ENCODE measurements at places on chromosomes 1 and 21.

DNA sequence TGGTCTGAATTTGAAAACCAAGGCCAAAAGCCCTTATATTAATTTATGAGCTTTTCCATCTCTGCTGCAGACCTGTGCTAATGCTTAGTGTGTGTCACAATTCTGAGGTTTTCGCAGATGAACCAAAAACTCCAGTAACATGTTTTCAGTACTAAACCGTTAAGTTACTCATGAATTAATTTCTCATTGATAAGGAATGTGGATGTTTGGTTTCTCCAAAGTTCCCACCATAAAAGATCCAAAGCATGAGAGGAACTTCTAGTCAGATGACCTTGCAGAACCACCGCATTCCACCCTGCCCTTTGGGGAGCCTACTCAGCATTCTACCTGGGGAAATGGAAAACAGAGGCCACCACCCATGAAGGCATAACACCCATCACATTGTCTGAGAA is 7.5 kb upstream of the LEPR start:
- DNase-seq: no peak

GRCh38 chr1:111212634-111213335 is 12.3 kb upstream of the DENND2D start:
- DNase-seq: no peak

- DNase-seq: no peak
These were observed 20.6 kb downstream of the RERE start for GRCh38 chr1:8796812-8797211.

- no peak for DNase-seq
These were observed 90.1 kb downstream of the PTPN14 start for GRCh38 chr1:214461305-214461704.

- DNase-seq: no peak
These were observed 72.8 kb downstream of the ETS2 start for GRCh38 chr21:38878379-38879179.

DNA sequence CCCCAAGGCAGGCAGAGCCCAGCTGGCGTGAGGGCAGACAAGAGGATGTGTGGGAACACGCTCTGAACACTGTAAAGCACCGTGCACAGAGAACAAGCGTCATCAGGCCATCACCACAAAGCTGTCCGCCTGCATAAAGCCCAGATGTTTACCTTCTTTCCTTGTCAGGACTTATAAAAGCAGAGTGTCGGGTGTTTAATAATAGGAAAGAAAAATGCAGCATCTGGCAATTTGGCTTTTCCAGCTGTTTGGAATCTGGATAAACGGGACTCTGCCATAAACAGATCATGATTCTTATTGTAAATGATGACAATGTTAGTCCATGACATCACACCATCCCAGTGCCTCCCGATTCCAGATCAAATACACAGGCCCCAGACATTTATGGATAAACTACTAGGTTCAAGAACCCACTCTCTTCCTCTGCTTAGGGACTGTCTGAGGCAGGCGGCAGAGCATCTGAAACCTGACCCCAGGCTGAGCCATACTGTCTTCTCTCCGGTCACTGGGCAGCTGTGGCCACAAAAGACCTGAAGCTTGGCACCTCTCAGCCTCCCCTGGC is 4.2 kb downstream of the GLIS1 start:
- no peak for DNase-seq

DNA sequence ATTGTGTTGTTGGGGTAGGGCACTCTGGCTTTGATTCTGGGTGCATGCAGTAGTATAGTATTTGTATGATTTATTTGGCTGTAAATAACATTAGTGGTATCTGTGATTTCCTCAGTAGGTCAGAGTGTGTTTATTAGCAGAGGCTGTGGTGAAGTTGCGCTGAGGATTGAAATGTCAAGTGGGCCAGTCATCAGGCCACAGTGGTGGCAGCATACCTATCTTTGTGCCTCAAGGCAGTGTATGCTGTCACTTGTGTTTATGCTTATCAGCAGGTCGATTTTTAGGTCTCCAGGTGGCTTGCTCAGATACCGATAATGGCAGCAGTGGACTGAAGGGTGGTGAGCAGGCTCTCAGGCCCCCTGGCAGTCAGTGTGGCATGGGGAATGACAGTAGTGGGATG is 11.3 kb downstream of the LY9 start:
- DNase-seq: no peak

GRCh38 chr1:185409345-185409744 is 92.3 kb upstream of the IVNS1ABP start:
- DNase-seq: no peak

DNA sequence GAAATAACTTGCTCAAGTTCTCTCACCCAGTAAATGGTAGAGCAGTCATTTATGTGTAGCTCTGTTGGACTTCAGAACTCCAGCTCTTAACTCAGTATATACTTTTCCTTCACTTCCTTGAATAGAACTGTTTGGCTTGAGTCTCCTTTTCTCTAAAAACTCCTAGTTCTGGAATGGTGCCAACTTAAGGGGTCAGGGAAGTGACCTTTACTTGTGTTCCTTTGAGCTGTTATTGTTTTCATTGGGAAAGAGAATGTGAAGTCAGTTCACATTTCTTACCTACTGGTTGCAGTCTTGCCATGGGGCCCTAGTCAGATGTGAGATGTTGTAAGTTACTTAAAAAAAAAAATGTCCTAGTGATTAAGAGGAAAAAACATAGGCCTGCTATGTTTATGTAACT is 77.0 kb upstream of the MACF1 start:
- no peak for DNase-seq

DNA sequence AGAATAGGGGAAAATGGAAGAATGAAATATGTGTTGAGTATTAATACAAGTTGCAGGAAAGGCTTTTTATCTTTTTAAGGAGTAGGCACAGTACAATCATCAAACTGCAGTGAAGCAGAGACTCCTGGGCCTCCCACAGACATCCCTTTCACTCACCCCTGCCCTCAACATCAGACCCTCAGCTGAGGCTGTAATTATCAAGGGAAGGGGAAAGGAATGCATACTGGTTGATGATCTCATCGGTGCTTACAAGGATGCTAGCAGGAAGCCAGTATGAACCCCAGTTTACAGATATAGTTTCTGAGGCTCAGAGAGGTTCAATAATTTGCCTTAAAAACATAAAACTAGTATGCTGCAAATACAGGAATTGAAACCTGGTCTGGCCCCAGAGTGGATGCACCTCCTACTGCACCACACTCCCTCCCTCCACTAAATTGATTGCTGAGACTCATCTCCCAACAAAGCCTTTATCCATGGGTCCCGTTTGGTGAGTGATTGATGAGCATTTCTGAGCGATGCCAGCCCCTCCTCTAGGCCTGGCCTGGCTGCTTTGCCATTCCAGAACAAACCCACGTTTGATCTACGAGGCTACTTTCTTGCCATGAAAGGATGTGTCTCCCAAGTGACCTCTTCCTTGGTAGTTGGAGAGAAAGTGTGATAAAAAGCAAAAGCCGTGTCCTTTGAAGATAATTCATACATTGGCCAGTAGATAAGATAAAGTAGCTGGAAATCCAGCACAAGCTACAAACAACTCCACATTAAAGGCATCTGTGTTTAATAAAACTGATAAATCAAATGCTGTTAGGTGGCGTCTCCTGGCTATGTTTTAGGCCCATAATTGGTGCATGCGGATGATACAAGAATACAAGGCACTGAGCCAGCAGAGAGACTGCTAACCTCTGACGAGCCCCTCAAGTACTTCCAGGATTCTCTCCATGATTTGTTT is 233.9 kb upstream of the CAMK1G start:
- no peak for DNase-seq

- no peak for DNase-seq
These were observed 100.4 kb downstream of the ATP5PO start for GRCh38 chr21:33815143-33815707.

DNA sequence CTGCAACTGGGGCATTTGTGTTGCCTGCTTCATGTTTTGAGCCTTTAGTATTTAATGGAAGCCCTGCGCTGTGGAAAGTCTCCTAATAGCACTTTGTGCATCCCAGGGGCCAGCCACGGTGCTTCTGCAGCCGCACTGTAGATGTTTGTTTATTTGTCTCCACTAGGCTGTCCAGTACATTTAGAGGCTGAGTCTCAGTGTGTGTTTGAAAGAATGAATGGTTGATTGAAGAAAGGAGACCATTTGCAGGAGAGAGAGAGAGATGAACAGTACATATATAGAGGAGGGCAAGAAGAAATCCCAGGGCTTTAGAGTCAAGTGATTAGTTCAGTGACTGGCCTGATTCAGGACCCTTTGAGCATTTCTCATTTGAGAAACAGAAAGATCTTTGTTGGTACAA is 33.9 kb downstream of the MPZL1 start:
- no peak for DNase-seq

DNA sequence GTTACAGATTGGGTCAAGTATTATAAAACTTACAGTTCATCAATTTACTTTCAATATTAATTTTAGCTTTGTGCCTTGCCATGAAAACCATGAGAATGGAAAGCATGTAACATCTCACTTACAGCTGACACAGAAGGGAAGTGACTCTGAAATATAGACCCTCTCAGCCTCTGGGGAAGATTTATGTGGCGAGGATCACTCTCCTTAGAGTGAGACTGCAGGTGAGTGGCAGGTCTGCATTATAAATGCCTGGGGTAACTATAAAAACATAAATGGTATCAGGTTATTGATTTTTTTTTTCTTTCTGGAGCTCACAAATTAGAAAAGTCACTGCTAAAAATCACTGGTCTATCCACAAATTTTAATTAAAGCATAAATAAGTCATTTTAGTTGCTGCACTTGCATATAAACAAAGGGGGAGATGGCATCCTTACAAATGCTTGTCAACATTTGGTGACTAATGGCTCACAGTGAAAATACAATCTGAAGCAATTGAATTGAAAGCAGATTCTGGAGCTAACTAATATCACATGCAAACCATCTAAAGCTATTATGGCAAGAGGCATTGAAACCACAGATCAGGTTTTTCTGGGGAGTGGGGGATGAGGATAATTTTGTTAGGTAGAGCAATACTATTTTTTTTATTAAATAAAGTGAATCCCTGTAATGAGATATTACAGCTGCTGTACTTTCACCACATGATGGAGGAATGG is 200.9 kb downstream of the TM2D1 start:
- no peak for DNase-seq

DNA sequence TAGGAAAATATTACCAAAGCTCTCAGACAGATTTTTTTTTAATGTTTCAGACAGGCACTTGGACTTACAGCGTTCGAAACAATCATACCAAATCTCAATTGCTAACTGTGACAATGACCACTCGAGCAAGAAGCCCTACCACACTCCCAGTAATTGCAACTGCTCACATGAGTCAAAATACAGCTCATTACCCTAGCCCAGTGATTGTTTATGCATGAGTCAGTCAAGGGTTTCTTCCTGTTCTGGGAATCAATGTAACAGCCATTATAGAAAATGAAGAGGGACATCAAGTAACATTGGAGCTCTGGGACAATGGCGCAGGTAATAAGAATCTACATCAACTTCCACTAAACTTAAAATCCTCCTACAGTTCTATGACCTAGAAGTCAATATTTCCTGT is 56.1 kb upstream of the SH3GLB1 start:
- no peak for DNase-seq

DNA sequence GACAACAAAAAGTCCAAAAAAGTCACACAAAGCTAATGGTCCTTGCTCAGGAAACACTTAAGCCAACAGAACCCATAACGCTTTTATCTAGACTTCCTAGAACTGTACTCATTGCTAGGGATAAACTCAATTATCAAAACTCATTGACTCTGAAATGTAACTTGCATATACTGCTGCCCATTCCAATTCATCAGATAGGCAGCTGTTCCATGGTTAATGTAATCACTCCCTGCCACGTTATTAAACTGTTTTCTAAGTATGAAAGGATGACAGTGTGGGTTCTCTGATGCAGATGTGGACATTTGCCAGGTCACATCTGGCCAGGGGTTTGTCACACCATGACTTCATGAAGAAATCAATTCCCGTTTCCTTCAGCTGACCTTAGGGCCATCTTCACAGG is 30.3 kb upstream of the DNAJC11 start:
- DNase-seq: no peak

GRCh38 chr1:52306227-52307006 is 59.6 kb downstream of the CC2D1B start:
- DNase-seq: no peak

GRCh38 chr1:190759807-190760206 is 282.1 kb upstream of the BRINP3 start:
- DNase-seq: no peak

DNA sequence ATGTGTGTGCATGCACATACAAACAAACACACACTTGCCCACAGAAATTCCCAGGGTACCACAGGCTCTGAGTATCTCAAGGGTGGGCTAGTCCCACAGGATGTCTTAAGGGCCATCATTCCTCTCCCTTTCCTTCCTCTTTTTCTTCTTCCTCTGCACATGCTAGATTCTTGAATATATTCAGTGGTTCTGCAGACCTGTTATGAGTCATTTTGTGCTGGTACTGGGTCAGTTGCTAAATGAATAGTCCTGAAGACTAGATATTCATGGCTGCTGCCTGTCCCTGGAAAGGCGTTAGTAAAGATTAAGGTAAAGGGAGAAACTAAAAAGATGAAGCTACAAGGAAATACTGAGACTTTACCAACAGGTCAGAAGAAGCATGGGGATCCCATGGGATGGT is 256.7 kb upstream of the KIAA0040 start:
- DNase-seq: no peak

DNA sequence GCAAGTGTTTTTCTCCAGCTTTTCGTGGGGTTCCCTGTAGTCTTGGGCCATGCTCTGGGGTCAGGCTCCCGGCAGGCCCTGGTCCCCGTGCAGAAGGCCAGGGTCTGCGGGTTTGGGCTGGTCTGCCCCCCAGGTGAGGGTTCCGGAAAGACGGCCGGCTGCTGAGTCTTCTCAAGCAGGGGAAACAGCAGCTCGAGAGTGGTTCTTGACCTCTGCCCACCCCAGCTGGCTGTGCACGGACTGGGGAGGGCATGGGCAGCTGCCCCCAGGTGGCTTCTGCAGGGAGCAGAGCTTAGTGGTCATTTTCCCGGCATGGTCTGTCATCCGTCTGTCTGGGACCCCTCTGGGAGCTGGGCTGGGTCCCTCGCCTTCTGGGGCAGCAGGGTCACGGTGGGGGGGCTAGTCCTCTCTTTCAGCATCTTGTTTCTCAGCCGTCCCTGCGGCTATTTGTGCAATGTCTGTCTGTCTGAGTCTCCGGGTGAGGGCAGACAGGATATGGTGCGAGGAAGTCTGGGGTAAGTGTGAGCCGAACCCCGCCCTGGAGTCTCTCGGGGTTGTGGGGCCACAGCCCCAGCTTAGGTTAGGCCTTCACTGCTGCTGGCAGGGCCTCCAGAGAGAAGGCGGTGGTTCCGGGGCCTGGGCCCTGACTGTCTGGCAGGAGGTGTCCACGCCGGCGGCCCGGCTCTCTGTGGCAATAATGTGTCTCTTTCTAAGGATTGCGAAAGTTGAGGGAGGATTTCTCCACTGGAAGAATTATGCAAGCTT is 6.1 kb downstream of the SKI start:
- peak; percentile 47 for DNase-seq

GRCh38 chr1:170355267-170355801 is 176.6 kb upstream of the GORAB start:
- no peak for DNase-seq

All from activated CD8-positive, alpha-beta memory T cell treated with anti-CD3 and anti-CD28 coated beads for 4 hours (primary cell).